Activated naive CD8-positive, alpha-beta T cell treated with anti-CD3 and anti-CD28 coated beads, Interleukin-2, amount 50 U/mL, for 16 hours (primary cell): ENCODE measurements at places on chromosomes 3 and 15.

GRCh38 chr15:93358166-93359059 lies 269.4 kb upstream of the RGMA start:
- no peak for DNase-seq

GRCh38 chr3:39347586-39347876 lies 18.0 kb downstream of the CCR8 start:
- no peak for DNase-seq

DNA sequence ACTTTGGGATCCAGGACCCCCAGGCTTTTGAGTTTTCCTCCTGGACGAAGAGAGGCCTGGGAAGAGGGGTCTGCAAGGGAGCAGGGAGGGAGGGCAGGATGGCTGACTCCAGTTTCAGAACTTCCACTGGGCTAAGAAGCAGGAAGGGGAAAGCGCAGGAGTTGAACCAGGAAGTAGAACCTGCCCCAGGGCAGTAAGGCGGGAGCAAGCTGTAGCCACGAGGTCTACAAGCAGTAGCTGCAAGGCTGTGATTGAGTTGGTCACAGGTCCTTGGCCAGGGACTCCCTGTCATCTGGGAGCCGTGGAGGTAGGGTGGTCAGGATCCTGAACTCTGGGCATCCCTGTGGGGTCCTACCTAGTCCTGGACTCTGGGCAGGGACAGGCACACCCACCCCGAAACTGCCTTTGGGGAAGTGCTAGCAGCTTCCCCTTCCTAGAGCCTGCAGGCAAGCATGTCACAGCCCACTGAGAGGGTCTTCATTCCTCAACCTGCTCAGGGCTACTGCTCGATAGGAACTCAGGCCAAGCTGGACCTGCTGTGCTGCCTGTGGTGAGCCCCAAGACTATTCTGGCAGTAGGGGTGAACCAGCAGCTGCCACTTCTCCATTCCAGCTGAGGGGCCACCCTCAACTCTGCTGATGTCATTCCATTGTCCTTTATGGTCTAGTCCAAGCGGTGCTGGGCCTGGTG lies 5.8 kb upstream of the GNAI2 start:
- no peak for DNase-seq

DNA sequence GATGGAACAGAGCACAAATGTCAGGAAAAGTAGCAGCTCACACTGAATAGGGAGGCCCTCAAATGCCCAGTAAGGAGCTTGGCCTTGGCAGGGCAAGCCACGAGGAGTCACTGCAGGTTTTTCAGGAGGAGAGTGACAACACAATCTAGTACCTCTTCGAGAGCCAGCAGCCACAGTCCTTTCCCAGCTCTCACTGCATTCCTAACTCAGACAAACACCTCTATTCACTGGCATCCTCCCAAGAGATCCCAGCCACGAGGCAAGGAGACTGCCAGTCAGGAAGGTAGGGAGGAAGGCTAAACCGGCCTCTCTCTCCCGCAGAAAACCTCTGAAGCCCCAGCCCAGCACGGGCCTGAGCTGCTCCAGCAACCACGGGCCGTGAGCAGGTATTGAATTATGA lies 146.0 kb upstream of the SMAD3 start:
- no peak for DNase-seq
